ENCODE measurements at places on chromosomes 3 and 15.

DNA sequence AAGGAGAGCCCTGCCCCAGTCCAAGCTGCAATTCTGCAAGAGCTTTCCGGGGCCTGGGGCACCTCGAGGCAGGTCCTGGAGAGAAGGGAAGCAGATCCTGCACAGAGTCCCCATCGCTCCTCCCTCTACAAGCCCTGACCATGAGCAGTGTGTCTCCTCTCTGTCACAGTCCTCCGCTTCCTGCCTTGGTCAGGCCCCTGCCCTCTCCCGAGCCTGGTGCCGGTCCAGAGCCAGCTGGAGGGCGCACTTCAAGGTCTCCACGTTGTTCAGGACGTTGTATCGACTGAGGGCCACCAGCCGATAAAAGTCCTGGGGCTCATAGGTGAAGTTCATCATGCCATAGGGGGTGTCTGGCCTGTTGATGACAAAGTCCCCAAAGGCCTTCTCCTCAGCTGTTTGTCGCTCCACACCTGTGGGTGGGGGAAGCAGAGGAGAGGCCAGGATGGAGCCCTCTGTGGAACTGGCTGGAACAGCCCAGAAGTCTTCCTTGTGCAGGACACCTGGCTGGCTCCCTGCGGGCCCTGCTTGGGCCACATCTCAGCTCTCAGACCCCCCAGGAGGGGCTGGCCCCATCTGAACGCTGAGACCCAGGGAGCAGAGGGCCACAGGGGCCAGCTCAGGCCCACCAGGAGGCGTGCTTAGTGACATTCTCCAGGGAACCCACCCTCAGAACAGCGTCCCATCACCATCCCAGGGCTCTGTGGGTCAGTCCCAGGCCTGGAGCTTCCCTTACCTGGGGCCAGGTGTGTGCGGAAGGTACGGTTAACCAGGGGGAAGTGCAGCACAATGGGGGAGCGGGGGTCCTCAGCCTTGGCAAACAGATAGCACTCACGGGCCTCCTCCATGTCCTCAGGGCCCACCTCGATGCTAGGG is 14.4 kb downstream of the PLA2G4F start:
- DNase-seq: no peak

- no peak for DNase-seq
Observed at GRCh38 chr3:171054921-171055320, 28.4 kb upstream of the SLC2A2 start.

DNA sequence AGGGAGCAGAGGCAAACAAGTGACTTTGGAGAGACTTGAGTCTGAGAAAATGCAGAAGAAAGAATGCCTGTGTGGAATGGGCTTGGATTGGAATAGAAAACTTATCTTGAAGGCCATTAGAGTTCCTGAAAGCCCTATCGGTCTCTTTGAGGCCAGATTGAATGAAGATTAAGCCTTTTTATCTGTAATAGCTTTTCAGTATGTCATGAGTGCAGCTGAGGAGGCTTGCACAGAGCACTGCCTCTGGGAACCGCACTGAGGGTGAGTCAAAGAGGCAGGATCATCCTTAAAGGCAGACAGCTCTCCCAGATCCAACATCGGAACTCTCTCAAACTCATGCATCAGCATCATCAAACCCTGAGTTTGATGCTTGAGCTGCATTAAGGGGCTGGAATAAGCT is 515.2 kb downstream of the NTRK3 start:
- no peak for DNase-seq

- no peak for DNase-seq
Observed at GRCh38 chr3:147989344-147989743, 580.2 kb downstream of the ZIC1 start.

DNA sequence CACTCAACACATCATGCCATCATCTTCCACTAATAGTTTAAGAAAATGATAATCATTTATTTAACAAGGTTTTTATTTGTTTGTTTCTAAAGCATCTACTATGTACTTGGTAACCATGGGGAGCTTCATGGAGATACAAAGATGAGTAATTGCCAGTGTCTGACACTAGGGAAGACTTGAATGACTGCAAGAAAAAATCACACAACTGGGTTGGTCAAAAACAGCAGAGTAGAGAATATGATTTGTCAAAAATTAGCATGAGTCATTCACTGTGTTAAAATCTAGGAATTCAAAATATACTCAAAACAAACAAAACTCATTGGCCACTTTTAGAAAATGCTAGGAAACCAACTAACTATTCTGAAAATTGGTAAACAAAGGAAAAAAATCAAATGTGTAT is 6.3 kb downstream of the BNC1 start:
- no peak for DNase-seq
